ENCODE measurements at places on chromosomes 11 and 22. TPM values are rescaled to one million over a fixed set of nuclear protein-coding genes. Genes with fewer than 3 reads are reported as not detected.

- no peak for DNase-seq
These were observed 26.5 kb upstream of the SLC22A9 start for GRCh38 chr11:63343130-63343529.

Gene MMP27
- polyA plus RNA-seq = 0.05 TPM

DNA sequence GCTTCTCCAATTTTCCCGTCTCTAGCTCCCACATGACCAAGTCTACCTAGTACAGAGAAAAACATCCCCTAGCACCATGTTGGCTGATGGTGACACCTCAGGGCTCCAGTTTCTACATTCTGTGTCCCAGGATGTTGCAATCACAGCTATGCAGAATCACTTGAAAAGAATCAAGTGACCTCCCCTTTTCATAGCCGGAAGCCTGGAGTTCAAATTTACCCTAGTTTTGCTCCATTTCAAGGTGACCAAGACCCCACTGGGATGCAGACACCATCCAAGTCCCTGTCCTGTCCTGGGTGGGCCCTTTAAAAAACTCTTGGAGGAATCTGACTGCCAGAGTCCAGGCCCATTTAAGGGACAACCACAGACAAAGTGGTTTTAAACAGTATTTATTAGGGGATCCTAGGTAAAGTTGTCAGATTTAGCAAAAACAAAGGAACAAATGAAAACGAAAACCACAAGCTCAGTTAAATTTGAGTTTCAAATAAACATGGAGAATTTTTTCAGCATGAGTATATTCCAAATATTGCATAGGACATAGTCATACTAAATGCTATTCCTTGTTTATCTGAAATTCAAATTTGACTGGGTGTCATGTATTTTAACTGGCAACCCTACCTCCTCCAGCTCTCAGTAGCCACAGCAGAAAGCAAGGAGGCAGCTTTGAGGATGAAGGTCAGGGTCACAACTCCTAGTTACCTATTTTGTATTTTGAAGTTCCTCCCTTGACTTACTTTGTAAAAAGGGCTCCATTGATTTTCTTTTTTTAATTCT lies 52.4 kb downstream of the MIAT start:
- no peak for DNase-seq

GRCh38 chr22:31610611-31611010 lies 51.4 kb downstream of the PISD start:
- no peak for DNase-seq

DNA sequence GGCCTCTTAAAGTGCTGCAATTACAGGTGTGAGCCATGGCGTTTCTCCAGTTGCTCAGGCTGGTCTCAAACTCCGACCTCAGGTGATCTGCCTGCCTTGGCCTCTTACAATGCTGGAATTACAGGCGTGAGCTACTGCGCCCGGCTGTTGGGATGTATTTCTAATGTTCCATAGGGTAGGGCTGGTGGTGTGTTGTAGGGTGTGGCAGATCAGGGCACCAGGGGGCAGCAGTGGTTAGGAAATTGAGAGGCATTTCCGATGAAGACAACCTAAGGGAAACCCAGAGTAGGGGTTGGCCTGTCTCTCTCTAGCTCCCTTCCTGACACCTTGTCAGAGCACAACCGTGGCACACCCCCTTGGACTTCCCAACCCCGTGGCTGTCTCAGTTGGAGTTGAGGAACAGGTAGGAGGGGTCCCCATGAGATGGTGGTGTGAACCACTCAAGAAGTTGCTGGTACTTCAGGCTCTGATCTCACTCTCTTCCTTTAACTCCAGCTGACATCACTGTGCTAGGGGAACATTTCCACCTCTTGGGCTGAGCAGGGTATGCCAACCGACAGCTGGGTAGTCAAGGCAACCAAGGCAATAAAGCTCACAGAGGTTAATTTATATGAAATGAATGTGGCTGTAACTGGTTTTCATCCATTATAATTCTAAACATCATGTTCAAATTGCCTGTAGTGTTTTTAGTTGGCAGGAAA lies 33.0 kb downstream of the YWHAH start:
- peak; percentile 71 for DNase-seq

- DNase-seq = no peak
These were observed 218.0 kb downstream of the ST3GAL4 start for GRCh38 chr11:126573325-126573978.

DNA sequence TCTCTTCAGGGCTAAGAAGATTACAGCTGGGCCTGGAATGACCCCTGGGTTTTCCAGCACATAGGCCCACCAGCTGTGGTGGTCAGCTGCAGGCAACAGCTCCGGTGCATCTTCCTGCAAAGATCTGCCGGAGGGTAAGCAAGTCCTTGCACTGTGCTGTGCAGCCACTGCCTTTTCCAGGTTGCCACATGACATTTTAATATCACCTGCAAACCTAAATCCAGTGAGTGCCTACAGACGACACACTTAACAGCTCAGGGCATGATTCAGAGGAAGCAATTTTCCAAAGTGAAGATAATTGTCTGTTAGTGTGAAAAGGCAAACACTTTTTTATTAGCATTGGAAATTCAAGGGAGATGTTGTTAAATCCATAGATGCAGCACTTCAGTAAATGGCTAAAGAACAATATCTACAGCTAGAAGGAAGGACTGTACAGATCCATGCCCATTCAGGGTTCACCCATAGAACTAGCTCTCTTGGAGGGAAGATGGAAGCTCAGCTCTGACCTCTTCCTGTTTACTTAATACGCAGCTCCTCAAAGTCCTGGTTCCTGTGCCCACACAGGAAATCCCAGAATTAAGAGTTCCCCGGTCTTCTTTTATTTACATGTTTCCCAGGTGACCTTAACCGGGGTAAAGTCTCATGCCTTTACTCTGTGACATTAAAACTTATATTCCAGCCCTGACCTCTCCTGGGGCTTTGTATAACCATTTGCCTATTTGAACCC lies 13.3 kb upstream of the NRIP3 start:
- DNase-seq = no peak

Gene CABP4
- polyA plus RNA-seq = 2.5 TPM
